ENCODE measurements at places on chromosomes 6 and 20. TPM values are rescaled to one million over a fixed set of nuclear protein-coding genes. Genes with fewer than 3 reads are reported as not detected.

DNA sequence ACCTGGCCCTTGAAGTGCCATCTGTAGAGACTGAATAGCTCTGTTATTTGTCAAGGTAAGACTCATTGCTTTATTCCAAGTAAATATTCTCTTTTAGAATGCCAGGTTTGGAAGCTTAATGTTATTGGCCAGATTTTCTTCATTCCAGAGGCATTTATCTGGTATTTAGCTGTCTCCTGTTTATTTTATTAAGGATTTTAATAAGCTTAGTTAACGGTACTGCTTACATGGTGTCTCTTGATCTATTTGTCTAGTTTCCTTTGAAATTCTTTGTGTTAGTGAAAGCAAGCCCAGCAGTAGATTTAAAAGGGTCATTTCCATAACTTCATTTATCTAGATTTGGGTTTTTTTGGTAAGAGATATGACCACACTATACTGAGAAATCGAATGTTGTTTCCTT is 7.7 kb downstream of the RALY start:
- DNase-seq, result no peak

DNA sequence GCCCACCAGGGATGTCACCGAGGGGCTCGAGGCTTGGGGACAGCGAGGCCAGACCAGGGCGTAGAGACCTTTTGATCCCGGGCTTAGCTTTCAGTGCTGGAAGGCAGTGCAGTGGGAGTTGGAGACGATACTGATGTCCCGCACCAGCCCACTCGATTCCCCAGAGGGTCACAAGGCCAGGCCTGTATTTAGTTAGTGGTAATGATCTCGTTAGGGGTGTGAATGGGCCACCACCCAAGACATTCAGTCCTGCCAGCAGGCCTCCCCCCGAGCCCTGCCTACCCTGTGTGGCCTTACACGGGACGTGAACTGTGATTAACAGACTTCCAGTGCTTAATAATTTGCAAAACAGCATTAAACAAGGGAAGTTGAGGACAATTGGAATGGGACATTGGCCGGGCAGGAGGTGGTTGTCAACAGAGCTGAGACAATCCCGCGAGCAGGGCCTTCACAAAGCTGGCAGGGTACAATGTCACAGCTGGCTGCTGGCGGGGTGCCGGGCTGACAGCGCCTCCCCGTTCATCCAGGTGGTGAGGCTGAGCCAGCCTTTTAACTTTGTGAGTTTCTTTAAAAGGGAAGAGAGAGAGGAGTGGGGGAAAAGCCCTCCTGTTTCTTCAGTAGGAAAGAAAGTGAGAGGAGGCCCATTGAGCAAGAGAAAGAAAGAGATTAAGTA is 175.3 kb upstream of the RALGAPA2 start:
- no peak for DNase-seq

DNA sequence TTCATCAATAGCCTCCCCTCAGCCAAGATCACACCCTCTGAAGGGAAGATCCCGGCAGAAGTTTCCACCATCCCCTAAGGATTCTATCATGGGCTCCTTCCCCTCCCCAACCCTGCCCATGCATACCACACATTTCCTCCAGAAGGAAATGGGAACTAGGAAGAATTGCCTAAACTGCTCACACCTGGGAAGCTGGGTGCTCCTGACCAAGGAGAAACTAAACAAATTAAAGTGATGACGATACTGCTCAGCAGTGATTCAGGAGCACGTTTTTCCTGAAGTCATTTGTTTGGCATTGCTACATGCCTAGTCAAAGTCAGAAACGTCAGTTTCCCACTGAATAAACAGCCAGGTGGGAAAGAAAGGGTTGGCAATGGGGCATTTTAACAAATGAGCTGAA is 136.1 kb upstream of the CDYL start:
- peak; percentile 85 for DNase-seq

DNA sequence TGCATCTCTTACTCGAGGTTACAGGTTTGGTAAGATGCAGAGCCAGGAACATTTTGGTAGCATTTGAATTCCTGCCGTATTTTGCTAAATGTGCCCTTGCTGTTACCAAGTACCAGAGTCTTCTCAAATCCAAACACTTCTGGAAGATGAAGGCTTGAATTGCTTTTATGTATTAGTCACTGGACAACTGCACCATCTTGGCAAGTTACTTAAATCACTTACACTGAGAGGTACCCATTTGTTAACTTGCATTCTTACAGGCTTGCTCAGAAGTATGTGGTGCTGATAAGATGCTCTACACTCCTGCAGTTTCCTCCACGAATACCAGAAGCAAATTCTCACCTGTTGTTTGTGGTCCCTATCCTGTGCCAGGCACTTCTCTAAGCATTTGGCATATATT is 12.7 kb downstream of the IL22RA2 start:
- DNase-seq, result peak; percentile 55

DNA sequence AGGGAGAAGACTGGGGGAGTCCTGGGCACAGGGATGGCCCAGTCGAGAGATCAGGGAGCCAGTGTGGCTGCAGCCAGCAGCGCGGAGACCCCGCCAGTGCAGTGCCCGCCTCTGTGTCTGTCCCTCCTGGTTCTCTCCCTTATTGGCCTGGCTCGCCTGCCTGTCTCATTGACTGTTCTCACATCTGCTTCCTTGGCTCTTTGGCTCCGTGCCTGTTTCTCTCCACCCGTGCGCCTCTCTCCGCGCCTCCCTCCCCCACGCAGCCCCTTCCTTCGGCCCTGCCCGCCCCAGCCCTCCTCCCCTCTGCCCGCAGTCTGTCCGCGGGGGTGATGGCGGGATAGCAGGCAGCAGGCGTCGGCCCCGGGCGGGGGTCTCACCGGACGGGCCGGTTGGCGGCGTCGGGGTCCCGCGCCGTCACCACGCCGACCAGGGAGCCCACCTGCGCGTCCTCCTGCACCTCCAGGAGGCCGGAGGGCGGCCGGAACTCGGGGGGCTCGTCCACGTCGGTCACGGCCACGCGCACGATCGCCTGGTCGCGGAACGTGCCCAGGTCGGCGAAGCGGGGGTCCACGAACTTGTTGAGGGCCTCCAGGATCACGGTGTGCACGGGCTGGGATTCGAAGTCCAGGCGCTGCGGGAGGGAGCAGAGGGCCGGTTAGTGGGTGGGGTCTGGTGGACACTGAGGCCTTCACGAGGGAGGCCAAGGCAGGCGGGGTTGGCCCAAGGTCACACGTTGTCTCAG is 92.0 kb downstream of the CD40 start:
- no peak for DNase-seq

GRCh38 chr20:3000852-3001523 is 42.4 kb upstream of the GNRH2 start:
- peak; percentile 20 for DNase-seq

DNA sequence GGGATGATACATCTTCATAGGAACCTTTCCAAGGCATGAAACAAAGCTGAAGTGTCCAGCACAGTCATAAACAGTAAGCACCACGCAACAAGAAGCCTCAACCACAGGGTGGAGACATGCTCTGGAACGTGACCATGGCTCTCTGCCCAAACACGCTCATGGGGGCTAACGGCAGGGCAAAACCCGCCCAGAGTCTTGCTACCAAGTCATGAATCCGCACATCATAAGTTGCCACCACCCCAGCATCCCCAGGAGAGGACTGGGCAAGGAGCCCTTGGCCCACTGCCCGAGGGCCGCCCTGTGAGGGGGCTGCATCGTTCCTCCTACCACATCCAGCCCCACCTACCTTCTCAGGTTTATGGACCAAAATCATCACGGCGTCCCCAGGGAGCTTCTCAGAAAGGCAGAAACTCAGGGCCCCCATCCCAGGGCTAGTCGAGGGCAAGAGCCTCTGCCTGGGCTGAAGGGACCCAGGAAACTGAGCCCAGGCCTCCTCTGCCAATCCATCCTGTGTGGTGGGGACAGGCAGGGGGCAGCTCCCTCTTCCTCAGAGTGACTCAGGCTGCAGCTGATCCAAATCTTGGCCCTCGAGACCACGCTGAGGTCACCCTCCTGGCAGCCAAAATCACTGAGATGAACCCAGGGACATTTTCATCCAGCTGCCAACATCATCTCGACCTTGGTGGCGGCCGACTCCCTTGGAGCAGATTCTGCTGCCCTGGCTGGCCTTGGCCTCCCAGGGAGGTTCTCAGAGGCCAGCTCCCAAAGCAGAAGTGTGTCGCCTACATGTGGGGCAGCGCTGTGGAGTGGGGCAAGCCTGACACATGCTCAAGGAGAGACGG is 42.6 kb downstream of the BMP7 start:
- DNase-seq, result peak; percentile 43

DNA sequence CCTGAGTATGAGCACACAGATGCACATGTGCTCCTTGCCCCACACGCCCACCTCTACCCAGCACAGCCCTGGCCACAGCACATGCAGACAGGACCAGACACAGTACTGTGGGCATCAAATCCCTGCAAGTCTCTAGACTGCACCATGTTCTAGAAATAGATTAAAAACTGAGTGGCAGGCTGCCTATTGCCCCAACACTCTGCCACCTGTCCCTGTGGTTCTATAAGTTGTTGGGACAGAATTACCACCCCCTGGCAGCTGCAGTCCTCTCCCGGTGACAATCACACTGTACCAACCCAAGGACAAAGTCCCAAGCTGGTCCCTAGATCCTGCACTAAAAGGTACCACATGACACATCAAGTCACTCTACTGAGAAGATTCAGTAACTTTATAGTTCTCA is 70.2 kb downstream of the B3GAT2 start:
- DNase-seq, result no peak

- no peak for DNase-seq
These were observed 21.8 kb downstream of the HMGCLL1 start for GRCh38 chr6:55557146-55557545.

DNA sequence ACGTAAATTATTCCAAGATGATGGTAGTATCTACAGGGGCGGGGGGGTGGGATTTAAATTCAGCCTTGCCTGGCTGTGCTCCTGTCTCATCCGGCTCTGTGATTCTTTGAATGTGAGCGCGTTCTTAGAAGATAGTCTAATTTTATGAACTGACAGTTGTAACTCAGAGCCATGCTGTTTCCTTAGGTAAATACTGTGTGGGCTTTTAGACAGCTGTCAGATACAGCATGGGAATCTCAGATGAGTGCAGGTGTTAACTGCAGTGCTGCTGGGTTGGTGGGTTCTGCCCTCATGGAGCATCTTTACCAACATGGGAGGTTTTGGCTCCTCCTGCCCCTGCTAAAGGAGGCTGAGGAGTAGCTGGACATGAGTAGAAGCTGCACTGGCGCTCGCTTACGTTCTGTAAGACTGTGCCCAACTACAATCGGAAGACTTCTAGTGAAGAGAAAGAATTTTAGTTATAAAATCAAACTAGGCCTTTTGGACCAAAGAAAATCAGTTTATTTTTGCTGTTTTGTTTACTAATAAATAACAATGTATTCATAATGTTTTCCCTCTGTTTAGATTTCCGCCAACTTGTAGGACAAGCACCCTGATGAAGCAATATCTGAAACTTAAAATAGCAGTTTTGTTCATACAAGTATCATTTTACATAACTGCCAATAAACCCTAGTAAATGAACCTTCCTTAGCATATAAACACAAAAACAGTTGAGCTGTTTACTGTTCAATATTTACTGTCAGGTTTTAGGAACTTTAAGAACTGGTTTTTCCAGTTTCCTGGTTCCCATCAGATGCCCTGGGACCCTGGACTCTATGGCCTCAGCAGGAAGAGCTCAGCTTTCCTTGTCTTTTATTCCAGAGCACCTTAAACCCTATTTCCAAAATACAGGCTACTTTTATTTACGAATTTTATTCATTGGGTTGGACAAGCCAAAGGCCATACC is 66.1 kb downstream of the FAM120B start:
- DNase-seq, result no peak

DNA sequence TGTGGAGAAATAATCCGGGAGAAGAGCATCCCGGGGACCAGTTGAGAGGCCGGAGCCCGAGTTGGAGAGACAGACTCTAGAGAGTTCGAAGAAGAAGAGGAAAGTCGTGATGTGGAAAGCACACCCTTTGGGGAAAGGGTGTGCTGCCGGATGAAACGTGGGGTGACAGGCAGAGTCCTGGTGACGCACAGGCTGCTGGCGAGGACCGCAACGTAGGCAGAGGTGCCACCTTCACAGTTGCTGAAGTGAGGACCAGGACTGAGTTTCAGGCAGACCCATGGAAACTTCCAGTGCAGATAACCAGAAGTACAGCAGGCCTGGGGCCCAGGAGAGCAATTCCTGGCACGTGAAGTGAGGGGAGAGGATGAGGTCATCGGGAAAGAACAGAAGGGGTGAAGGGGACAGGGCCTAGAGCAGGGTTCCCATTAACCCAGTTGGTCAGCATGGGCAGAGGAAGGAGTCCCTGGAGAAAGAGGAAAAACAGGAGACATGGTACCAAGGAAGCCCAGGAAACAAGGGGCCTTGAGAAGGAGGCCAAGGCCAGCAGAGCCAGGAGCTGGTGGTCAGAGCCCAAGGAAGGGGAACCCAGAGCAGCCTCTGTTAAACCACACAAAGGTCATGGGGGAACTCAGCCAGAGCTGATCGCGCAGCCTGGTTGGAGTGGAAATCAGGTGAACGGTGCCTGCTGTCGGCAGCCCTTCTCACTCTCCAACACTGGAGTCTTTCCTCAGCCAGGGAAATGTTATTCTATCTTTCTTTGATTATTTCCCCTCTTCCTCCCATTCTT is 84.1 kb downstream of the PRND start:
- no peak for DNase-seq

DNA sequence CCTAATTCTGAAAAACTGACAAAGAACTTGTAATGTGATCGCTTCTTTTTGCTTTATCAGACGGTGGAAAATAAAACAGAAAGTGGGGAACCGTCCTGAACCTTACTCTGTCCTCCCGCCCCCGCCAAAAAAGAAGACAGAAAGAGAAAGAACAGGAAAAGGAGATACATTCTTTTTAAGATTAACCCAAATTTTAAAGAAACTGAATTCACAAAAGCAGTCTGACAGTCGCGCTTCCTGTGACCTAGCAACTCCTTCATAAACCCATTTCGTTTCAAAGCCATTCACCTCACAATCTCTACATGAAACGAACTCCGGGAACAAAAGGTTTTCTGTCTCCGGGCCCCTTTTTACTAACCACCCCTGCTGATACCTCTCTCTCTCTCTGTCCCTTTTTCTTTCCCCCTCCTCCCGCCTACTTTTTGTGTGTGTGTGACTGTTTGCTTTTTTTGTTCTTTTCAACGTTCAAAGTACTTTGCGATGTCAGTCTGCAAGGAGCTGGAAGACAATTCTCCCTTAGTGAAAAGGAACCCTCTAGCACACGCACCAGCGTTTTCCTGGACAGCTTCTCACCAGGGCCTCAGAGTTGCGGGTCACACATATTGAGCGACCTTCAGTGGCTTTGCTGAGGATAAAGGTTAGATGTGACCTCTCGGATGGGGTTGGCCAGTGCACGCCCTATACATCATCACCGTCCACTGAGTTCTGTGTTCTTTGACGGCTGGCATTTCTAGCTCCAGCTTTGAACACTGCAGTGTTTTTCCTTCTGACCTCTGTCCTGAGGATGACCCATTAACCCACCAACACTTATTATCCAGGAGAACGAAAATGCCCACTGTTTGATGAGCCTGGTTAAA is 530 bp upstream of the NEDD9 start:
- DNase-seq, result no peak

DNA sequence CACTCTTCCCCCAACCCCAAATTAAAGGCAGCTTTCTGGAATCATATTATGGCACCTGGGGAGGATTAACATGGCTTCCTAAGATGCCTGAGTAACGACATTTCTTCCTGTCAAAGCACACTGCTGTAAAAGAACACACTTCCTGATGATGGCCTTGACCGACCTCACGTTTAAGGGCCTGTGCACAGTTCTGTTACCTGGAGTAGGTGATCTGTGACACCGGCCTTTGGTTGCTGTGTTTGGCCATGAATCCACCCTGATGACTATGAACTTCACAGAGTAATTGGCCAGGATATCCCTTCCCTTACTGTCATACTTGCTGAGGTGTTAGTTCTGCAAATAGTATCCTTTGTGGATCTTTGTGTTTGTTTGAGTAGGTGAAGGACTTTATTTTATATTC is 45.8 kb downstream of the PLCB4 start:
- no peak for DNase-seq

The RRAGD gene
- 1.1 TPM for total RNA-seq

The BANF2 gene
- not detected for total RNA-seq

The MAP7 gene
- total RNA-seq, result 38.2 TPM

The GSTA3 gene
- not detected for total RNA-seq

The FILIP1 gene
- not detected for total RNA-seq

Measured in mammary epithelial cell (primary cell).